ENCODE measurements at places on chromosomes 1 and 21. TPM values are rescaled to one million over a fixed set of nuclear protein-coding genes. Genes with fewer than 3 reads are reported as not detected.

The PODN gene
- 0.17 TPM for total RNA-seq

The PADI2 gene
- 3.0 TPM for total RNA-seq

The ASTN1 gene
- 0.94 TPM for total RNA-seq

The PKNOX1 gene
- 38.1 TPM for total RNA-seq

The PRSS38 gene
- total RNA-seq: not detected

The B3GALT5 gene
- 24.2 TPM for total RNA-seq

The ZSWIM5 gene
- 3.4 TPM for total RNA-seq

The GPA33 gene
- 0.11 TPM for total RNA-seq

DNA sequence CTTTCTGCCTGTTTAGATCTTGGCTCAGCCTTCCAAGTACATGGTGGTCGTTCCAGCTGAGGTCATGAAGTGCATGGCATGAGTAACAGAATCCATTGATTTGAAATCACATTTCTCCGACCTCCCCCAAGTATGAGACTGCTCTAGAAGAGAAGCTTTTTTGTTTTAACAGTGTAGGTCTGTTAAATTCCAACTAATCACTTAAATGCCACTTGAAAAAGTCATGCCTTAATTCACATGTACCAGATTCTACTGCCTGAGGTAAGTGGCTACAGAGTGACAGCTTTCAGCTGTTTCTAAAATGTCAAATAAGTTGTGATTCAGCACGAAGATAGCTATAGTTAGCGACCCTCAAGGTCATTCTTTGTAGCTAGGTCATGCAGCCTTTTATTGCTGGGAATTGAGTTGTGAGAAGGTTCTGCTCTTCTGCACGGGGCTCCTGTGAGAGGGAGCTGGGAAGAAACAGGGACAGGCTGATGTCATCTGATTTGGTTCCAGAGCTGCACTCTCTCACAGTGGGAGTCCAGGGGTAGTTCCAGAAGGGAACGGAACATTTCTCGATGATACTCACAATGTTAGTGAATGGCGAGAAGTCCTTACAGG is 112.7 kb downstream of the VPS13D start:
- DNase-seq: no peak

- no peak for DNase-seq
Measured at GRCh38 chr1:9900142-9901043, 9.7 kb downstream of the CTNNBIP1 start.

- DNase-seq: no peak
Measured at GRCh38 chr21:26041431-26042180, 129.0 kb downstream of the APP start.

DNA sequence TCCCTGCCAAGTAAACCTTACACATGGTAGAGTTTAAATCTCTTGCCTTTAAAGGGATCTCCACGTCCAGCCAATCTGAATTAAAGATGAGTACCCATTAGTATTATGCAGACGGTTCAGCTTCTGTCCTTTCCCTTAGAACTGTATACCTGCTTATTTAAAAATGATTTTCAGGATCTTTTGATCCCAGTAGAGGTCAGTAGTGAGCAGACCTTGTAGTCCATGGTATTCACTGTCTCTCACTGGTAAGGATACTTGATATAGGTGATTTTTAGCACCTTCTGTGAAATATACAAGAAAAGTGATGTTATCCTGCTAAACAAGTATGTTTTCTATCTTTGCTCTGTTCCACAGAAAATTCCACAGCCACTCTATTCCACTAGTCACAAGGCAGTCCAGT is 1211.6 kb upstream of the ADGRL4 start:
- no peak for DNase-seq

DNA sequence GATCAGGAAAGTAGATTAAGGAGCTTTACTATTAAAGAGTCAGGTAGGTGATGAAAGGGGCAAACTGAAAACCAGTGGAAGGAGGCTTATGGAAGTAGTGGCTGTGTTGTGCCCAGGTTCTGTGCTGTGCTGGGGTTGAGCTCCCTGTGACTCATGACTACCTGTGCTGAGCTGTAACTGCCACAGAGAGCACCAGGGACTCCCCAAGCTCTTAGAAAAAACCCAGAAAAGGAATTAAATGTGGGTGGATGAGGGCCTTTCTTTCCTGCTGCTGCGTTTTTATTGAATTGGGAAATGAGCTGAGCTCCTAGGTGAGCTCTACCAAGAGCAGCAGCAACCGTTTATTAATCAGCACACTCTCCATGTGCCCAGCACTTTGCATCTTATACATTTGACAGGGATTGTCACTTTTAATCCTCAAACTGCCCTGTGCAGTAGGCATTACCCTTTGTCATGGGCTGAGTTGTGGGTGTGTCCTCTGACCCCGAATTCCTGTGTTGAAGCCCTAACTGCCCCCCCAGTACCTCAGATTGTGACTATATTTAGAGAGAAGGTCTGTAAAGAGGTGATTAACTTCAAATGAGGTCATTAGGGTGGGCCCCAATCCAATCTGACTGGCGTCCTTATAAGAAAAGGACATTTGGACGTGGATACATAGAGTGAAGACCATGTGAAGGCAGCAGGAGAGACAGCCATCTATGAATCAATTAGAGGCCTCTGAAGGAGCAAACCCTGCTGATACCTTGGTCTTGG is 65.4 kb downstream of the AK4 start:
- DNase-seq: no peak

DNA sequence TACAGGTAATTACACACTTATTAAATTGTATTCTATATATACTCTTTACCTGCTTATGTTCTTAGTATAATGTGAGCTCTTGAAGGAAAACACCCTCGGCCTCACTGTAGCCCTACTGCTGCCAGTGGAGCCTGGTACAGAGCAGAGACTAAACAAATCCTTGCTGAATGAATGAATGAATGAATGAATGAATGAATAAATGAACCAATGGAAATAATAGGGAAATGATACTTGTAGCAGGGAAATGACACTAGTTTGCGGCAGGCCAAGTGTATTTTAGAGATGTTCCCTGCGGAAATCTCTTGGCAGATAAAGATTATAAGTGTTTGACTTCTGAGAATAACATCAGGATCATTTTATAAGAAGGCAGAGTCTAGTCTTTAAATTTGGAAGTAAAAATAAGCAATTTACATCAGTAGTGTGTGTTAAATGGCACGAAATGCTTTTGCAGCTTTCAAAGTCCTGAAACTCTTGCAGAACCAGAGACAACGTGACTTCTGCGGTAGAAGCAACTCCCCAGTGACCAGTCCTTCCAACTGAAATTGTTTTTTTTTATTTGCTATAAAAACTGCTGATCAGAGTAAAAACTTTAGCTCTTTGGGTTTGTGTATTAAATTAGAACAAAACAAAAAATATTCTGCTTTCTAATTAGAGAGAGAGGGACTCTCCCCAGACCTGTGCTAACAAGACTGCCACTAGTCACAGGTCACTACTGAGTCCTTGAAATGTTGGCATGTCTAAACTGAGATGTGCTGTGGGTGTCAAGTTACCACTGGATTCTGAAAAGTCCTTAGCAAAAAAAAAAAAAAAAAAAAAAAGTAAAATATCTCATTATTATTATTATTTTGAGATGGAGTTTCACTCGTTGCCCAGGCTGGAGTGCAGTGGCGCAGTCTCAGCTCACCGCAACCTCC is 199.3 kb upstream of the MAP1LC3C start:
- DNase-seq: no peak

DNA sequence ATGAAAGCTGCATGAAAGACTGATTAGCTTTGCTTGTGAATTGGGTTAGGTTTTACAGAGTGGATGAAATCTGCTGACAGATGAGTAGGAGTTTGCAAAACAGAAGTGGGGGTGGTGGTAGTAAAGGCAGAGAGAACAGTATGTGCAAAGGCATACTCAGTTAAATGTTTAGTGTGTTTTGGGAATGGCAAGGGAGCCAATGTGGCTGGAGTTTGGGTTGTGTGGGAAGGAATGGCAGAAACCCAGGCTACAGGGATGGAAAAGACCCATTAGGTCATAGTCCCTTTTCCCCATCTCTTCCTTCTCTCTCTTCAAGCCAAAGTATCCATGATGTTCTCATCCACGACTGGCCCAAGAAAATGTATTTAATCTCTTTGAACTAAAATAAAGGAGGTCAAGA is 362.2 kb upstream of the LYPLAL1 start:
- DNase-seq: no peak

GRCh38 chr1:108080448-108080847 is 115.5 kb upstream of the VAV3 start:
- no peak for DNase-seq

DNA sequence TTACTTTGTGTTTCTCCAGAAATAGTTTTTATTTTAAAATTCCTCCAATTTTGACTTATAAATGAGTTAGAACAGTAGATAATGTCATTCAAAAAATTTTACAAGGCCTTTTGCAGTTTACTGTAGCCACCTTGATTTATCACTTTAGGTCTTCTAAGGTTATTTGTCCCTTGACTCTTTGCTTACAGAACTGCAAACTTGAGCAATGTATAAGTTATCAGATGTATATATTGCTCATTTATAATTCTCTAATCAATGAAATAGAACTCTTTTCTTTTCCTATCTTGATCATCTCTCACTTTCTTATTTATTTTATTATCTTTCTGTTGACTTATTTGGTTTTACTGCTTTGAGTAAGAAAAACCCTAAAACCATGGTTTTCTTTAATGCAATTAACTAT is 5.8 kb upstream of the SPTA1 start:
- DNase-seq: no peak

DNA sequence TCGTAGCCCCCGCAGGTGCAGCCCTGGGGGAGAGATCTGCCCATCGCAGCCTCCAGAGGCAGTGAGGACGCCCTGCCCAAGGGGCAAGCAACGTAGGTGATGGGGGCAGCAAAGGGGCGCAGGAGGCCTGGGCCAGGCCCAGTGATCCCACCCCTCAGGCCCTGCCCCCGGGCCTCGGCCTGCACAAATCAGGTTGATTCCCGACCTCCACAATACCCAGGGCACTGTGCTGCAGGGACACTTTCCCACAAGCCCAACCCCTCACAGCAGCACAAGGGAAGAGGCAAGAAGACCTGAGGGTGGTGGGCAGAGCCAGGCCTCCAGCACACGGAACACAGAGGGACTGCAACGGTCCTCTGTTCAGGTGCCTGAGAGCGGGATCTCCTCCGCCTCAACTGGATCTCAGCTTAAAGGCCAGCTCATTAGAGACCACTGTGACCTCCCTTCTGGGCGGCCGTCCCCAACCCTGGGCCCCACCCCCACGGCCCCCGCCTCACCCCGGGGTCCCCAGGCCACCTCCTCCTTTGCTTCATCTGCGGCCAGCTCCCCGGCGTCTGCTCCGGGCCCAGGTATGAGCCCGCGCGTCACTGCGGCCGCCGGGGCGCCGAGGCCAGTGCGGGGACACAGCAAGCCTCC is 812 bp upstream of the ARF1 start:
- DNase-seq: peak; percentile 72

DNA sequence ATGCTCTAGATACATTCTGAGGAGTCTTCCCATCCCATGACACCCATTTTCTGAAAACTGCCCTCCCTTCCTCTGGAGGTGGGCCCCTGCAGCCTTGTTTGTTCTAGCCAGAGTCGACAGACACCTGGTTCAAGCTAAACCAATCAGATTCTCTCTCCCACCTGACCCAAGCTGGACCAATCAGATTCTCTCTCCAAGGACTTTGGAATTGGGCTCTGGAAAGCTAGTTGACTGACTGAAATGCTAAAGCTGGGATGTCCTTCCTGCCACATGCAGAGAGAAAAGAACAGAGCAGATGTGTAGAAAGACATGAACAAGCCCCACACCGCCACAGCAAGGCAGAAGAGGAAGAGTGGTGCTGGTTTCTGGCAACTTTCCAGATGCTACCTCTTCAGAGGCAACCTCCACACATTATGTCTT is 24.6 kb downstream of the ASAP3 start:
- DNase-seq: peak; percentile 67

DNA sequence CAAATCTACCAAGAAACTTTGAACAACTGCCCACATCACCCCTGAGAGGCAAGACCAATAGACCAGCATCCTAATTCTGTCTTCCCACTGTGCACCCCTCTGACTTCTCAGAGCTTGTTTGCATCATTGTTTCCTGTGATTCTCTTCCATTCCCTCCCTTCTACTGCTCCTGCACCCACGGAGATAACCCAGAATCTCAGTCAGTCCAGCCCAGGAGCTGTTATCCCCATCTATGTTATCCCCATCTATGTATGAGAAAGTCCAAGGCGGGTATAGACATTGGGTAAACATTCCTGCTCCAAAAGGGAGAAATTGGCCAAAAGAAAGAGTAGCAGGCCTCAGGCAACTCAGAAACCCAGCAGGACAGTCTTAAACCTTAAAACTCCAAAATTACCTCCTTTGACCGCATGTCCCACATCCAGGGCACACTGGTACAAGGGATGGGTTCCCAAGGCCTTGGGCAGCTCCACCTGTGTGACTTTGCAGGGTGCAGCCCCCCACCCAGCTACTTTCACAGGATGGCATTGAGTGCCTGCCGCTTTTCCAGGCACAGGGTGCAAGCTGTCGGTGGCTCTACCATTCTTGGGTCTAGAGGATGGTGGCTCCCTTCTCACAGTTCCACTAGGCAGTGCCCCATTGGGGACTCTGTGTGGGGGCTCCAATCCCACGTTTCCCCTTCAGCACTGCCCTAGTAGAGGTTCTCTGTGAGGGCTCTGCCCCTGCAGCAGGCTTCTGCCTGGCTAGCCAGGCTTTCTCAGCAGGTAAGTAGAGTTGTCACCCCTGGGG is 414.8 kb downstream of the NPHP4 start:
- no peak for DNase-seq

GRCh38 chr1:54543729-54544496 is 4.1 kb upstream of the ACOT11 start:
- DNase-seq: no peak

- peak; percentile 90 for DNase-seq
Measured at GRCh38 chr1:197915862-197916499, 1.2 kb upstream of the LHX9 start.

DNA sequence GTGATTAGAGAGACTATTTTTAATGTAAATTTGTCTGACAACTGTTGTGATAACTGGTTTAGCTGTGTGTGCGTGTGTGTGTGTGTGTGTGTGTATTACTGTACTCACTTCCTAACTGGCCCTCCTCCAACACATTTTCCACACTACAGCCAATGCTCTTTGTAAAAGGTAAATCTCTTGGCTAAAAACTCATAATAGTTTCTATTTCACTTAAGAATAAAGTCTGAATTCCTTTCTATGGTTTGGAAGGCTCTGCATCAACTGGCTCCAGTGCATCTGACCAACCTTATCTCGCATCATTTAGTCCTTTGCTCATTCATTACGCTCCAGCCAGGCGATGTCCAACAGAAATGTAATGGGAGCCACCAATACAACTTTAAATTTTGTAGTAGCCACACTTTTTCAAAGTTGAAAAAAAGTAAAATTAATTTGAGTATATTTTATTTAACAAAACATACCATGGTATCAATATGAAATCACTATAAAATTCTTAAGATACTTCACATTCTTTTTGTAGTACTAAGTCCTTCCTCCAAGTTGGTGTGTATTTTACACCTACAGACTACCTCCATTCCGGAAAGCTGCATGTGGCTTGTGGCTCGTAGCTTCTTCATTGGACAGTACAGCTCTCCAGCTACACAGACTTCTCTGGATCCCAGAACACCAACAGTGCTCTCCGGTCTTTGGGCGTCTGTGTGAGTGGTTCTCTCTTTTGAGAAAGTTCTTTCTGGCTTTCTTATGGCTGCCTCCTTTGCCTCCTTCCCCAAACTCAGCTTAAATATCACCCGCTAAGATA is 68.9 kb downstream of the NRIP1 start:
- DNase-seq: no peak

GRCh38 chr1:18955441-18956192 is 859 bp downstream of the IFFO2 start:
- DNase-seq: peak; percentile 62

GRCh38 chr1:206471415-206471801 is 1.1 kb downstream of the IKBKE start:
- no peak for DNase-seq

Data from H9 (cell line).